ENCODE measurements at places on chromosomes 5 and 9.
A peak's percentile ranks its signal among the peaks of the same experiment; 100 is the strongest.

- DNase-seq: no peak
Observed at GRCh38 chr5:33641744-33642505, 201.2 kb downstream of the TARS1 start.

DNA sequence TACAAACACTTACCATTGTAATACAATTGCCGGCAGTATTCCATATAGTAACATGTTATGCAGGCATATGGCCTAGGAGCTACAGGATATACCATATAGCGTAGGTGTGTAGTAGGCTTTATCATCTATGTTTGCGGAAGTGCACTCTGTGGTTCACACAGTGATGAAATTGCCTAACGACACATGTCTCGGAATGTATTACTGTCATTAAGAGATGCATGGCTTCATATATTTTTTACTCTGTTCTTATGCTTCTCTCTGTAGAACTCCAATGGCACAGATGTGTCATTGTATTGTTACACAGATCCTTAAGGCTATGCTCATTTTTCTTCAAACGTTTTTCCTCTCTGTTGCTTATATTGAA is 19.2 kb upstream of the ANKRD18A start:
- DNase-seq: no peak

GRCh38 chr5:64939772-64940510 is 171.2 kb downstream of the CWC27 start:
- DNase-seq: no peak

GRCh38 chr5:128477944-128478343 is 60.1 kb downstream of the FBN2 start:
- no peak for DNase-seq

- DNase-seq: no peak
Observed at GRCh38 chr5:151739395-151739794, 19.0 kb downstream of the ATOX1 start.

DNA sequence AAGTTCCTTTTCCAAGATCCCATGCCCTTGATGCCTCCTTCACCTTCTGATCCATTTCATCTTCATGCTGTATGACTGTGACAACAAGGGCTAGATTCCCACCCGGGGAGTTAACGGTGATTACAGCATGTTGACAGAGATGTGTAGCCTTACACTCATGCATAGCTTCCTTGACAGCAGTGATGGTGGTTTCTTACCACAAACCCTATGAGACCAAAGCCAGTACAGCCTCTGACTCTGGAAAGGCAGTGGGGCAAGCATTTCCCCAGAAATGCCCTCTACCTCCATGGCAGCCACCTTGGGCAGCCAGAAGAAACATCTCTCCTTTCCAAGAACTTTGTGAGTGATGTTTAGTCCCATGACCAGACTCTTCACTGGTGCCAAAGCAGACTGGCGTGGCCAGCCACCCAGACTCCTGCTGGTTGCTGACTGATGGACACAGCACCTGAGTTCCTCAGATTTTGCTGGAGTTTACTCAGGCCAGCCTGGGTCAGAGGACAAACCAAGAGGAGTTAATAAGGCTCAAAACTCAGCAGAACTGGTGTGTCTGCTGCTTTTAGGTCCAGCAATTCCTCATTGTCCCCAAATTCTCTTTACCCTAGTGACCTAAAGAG is 199.7 kb upstream of the SLC27A6 start:
- DNase-seq: no peak

GRCh38 chr5:78795757-78796156 is 147.2 kb upstream of the LHFPL2 start:
- DNase-seq: no peak

GRCh38 chr9:18806232-18807080 is 226.6 kb downstream of the SAXO1 start:
- no peak for DNase-seq

GRCh38 chr9:124456341-124457078 is 6.3 kb downstream of the ADGRD2 start:
- no peak for DNase-seq

GRCh38 chr9:25513509-25514033 is 164.7 kb downstream of the TUSC1 start:
- DNase-seq: no peak

- no peak for DNase-seq
Observed at GRCh38 chr9:127825319-127826051, 22.8 kb downstream of the FPGS start.

DNA sequence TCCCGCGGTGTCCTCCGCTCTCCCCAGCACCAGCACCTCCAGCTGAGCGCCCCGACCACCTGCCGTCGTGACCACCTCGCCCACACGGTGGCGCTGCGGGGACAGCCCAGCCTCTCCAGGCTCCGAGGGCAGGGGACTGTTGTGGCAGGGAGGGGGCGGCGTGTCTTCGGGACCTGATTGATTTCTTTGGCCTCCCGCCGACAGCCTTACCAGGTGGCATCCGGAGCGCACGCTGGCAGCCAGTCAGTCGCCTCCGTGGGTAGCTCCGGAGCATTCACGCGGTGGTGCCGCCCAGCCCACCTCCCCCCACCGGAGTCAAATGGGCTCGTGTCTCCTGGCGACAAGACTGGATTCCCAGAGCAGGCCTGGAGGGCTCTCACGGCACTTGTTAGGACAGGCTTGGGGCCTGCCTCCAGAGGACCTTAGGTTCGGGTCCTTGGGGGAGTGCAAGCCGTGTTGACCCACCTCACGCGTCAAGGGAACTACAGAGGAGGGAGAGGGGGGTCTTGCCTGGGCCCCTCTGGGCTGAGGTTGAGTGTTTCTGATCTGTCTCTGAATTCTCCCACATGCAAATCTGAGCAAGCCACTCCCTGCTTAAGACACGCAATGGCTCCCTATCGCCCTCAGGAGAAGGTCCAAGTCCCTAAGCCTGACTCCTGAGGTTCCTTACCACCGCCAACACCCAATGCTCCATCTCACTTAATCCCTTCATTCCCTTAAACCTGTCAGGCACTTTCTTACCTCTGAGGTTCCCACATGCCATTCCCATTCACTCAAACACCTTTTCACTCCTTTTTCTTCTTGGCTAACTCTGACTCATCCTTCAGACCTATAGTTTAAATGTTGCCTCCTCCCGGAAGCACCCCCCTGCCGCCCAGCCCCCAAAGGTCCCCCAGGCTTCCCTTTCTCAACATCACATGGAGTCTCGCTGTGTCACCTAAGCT is 51.2 kb upstream of the GGTA1 start:
- peak; percentile 35 for DNase-seq

DNA sequence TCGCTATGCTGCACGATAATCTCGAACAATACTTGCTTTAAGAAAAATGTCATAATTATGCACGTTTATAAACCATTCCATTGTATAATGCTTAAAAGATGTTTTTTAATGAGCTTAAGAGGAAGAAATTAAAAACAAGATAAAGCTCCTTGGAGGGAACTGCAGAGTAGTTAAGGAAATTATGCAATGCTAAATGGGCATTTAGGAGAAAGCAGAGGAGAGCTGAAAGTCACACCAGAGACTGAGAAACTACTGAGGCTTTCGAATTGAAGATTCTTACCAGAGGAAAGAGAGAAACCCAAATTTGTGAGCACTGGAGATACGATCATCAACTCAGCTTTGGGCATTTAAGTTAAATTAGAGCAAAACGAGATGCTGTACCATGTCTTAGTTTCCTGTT is 119.4 kb downstream of the CDH10 start:
- DNase-seq: no peak

DNA sequence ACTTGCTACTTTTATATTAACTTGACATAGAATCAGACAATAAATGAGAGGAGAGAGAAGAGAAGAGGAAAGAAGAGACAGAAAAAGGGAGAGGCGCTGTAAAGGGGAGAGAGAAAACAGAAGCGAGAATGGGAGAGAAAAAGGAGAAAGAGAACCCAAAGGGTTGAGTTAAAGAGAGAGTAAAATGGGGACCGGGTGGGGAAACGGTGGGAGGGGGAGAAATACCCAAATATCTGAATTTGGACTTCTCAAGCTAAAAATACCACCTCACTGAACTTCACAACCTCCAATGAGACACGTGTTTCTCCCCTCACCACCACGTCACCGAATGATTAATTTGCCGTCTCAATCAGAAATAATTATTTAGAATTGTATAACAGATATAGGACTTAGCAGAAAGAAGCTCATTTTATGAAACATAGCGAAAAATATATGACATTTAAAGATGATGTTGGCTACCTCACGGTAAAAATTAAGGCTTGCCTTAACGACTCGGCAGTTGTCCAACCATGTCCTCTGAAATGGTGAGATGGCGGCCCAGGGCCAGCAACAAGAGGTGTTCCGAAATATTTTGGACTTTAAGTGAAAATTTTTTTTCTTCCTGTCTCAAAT is 204.1 kb downstream of the MEF2C start:
- no peak for DNase-seq

DNA sequence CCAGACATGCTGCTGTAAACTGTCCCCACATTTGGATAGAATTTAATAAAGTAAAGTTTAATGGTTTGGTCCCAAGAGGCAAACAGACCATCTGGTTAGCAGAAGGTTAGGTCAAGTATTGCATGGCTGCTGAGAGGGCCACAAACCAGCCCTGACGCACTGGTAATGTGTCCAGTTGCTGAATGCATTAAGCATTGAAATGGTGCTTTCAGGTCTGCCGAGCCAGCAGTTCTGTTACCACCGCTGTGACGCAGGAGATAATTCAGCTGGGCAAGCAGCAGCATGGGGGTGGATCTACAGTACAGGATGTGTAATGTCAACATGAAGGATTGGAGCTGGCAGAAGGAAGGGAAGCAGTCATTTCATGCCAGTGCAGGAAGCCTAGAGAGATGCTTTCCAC is 16.0 kb downstream of the ZNF462 start:
- no peak for DNase-seq

GRCh38 chr9:2336055-2336454 is 285.5 kb upstream of the VLDLR start:
- DNase-seq: no peak

- DNase-seq: no peak
Observed at GRCh38 chr9:109101202-109101595, 18.5 kb downstream of the TMEM245 start.

- no peak for DNase-seq
Observed at GRCh38 chr5:172830275-172830799, 3.7 kb upstream of the ERGIC1 start.

- DNase-seq: no peak
Observed at GRCh38 chr5:127060470-127060985, 12.8 kb downstream of the C5orf63 start.

DNA sequence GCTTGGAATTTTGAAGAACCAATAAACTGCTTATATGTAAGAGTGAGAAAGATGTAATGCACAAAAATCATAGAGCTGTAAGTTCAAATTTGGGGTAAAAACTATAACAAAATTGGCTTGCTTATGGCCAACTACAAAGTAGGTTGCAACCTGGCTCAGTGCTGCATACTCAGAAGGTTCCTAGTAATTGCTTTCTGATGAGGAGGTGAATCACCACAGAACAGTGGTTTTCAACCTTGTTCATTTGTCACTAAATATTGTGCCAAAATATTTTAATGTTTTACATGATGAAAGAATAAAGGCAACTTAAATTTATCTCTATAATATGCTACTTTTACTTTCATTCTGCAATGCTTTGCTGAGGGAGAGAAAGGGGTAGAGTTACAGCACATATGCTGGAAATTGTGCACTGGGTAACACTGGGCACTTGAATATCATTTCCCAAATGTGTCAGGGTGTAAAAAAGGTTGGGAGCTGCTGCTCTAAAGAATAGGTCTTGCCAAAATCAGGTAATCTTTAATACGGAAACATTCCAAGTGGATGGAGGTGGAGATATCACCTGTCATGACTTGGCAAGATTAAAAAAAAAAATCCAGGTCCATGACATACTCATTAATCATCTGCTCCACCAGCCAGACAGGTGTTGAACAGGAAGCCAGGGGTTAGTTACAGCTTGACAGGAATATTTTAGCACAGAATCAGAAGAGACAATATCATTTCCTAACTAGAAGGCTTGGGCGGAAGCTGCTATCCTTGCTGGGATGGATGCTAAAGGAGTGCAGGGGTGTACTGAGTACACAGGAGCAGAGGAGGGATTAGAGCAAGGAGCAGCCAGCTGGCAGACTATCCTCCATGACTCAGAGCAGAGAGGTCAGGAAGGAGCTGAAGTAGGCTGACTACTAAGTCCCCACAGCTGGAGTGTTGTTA is 34.6 kb upstream of the CCL21 start:
- DNase-seq: no peak

DNA sequence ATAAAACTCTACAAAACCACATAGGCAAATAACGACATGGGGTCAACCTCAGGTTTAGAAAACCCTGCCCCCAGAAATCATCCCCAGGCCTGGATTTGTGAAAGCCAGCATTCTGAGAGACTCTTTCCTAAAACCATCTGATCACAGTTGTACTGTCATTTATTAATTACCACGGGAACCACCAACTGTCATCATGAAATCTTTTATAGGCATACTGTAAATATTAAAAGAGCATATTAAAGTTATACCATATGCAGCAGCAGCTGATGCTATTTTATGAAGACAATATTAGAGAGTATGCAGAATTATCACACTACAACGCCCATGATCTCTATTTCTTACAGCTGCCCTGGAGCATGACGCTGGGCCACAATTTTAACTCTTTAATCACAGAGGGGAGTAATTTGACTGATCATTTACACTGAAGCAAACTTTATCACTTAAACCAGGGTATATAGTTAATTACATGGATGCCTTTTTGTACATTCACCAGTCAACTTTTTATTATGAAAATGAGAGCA is 9.0 kb upstream of the ZDHHC21 start:
- DNase-seq: no peak

- peak; percentile 37 for DNase-seq
Observed at GRCh38 chr5:91311697-91312501, 71.2 kb downstream of the ARRDC3 start.

DNA sequence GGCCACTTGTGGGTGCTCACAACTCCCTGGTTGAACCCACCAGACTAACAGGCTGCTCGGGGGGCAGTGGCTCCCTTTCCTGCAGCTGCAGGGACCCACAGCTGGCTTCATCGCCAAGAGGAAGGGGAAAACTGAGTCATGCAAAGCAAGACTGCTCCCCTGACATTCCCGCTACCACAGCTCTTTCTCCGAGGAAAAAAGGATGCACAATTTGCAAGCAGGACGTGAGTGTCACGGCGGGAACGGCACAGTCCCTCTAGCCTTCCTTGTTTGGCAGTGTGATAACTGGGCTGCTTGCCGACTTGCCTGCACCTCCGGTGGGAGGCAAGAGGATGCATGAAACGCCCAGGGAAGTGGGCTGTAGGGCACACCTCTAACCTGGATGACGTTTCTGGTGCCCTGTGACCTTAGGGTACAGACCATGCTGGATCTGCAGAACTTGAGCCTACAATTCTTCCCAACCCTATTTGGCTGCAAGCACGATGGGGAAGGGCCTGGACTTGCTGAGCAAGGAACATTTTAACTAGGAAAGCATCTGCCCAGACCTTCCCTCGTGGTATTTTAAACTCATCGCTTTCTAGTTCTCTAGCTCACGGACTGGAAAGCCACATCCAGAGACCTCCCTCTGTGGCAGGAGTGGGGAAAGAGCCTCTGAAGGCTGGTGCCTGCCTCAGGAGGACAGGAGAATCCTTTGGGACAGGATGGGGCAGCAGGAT is 7.8 kb downstream of the SH3PXD2B start:
- no peak for DNase-seq

- DNase-seq: no peak
Observed at GRCh38 chr9:17876687-17877086, 297.8 kb downstream of the SH3GL2 start.

DNA sequence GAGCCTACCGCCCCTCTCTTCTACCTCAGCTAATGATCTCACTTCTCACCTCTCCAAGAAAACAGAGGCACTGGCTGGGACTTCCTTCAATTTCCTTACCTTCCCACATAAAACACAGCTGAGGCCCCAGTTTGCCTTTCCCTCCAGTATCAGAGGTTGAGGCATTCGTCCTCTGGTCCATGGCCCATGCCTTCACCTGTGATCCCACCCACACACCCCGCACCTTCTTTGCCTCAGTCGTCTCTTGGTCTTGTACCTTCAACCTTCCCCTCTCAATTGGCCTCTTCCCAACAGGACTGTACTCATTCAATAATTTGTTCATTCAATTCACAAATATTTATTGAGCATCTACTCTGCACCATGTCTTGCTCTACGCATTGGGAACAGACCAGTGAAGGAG is 11.0 kb upstream of the NSD1 start:
- DNase-seq: no peak
